ENCODE measurements at places on chromosomes 5 and 9.

- no peak for DNase-seq
Measured at GRCh38 chr9:18606846-18607245, 132.9 kb downstream of the ADAMTSL1 start.

DNA sequence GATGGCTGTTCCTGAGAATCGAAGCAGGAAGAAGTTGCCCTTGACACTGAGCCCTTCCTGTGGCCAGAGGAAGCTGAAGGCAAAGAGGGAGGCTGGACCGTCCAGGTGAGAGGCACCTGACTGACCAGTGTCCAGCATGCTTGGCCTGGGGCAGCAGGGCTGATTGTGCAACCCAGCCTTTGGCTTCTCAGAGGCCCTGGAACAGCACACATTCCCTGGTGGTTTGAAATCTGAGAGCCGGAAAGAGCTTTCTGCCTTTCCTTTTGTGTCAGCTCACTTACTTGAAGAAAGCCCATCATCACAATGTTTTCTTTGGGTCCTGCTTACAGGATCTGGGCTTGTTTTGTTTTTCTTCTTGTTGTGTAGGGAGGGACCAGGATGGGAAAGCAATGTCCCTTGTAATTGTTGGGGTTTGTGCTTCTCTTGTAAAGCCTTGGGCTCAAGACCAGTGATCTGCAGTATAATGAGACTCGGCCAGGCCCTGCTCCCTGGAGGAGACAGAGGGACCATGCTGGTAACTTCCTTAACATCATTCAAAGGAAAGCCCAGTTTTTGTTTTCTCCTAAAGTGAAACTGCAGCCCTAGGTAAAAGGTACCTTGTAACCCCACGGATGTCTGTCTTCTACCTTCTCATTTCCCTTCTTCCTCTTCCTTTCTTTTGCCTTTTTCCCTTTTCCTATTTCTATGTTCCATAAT lies 213.7 kb downstream of the NXNL2 start:
- no peak for DNase-seq

GRCh38 chr9:86407022-86407421 lies 52.8 kb upstream of the TUT7 start:
- no peak for DNase-seq

GRCh38 chr5:157025093-157025698 lies 33.7 kb downstream of the HAVCR1 start:
- no peak for DNase-seq

- DNase-seq: no peak
Measured at GRCh38 chr9:18544456-18544855, 70.5 kb downstream of the ADAMTSL1 start.

Data from NCI-H1694 treated with DMSO at 0.1 percent for 48 hours (cell line).